ENCODE measurements at places on chromosomes 12 and 14. TPM values are rescaled to one million over a fixed set of nuclear protein-coding genes. Genes with fewer than 3 reads are reported as not detected.
A peak's percentile ranks its signal among the peaks of the same experiment; 100 is the strongest.

- DNase-seq = peak; percentile 81
These were observed 54.3 kb downstream of the MYRFL start for GRCh38 chr12:69879007-69879960.

DNA sequence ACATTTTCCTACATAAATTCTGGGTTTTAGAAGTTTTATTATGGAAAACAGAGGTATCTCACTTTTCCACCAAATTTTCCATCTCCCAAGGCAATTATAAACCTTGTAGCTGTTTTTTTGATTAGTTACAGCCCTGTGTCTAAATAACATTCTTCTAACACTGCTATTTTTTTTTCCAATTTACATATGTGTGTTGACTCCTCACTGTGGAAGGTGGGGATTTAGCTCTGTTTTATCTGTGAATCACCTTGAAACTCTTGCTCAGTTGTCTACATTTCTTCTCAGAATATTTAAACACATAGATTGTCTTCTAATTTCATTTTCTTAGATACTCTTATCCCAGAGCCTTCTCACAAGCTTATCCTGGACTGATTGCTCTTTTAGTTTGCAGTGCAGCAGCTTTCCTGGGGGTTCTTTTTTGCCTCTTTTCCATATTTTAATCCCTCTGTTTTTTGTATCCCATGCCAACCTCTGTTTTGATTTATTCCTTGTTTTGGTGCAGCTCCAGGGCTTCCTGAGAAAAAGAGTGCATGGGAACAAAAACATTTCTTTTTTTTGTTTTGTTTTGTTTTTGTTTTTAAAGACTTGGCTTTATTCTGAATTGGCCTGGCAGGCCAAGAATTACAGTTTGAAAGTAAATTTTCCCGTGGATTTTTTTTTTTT, 36.7 kb downstream of the TBC1D15 start:
- no peak for DNase-seq

GRCh38 chr14:32073537-32074189, 3.4 kb upstream of the ARHGAP5 start:
- DNase-seq = no peak

DNA sequence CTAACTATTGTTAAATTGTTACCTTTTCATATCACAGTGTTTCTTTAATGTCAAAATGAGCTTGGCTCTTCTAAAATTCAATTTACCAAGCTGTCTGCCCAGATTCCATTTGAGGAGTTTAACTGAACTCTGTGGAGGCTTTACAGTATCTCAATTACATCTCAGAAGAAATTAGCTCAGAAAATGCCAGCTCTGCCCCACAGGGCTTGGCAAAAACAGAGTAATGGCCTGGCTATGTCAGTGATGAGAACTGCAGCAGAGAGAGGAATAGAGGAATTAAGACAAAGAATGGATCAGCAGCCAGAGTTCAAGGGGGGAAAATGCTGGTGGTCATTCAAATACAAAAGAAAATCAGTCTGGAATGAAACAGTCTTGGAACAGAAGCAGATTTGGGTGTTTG, 15.8 kb upstream of the TMTC1 start:
- DNase-seq = no peak

DNA sequence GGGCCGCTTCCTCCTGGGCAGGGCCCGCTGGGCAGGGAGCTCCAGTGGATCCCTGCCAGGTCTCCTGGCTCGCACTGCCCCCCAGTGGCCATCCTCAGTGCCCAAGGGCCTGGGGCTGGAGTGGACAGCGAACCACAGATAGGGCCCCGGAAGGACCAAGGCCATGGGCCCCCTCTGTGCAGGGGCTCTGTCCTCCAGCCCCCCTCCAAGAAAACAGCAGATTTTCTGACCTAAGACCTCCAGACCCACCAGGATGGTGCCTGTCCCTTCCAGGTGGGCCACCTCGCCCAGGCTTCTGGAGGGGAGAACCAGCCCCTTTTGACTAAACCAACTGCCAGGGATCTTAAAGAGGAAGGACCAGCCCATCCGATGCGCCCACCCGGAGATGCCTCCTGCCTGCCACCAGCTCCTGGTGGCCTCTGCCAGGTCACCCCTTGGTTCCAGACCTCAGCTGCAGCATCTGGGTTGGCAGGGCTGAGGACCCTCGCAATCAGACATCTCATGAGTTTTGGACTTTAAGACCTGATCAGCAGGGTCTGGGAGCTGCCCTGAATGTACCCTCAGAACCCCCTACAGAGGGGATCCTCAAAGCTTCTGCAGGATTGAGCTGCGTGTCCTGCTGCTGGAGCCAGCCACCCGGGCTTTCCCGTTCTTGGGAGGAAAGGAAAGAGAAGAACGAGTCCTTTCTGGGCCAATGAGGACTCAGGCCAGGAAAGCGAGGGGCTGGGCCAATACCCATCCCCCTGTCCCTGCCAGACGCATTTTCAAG, 325.8 kb upstream of the DIO3 start:
- no peak for DNase-seq

- no peak for DNase-seq
These were observed 11.4 kb downstream of the AGAP2 start for GRCh38 chr12:57726884-57727757.

DNA sequence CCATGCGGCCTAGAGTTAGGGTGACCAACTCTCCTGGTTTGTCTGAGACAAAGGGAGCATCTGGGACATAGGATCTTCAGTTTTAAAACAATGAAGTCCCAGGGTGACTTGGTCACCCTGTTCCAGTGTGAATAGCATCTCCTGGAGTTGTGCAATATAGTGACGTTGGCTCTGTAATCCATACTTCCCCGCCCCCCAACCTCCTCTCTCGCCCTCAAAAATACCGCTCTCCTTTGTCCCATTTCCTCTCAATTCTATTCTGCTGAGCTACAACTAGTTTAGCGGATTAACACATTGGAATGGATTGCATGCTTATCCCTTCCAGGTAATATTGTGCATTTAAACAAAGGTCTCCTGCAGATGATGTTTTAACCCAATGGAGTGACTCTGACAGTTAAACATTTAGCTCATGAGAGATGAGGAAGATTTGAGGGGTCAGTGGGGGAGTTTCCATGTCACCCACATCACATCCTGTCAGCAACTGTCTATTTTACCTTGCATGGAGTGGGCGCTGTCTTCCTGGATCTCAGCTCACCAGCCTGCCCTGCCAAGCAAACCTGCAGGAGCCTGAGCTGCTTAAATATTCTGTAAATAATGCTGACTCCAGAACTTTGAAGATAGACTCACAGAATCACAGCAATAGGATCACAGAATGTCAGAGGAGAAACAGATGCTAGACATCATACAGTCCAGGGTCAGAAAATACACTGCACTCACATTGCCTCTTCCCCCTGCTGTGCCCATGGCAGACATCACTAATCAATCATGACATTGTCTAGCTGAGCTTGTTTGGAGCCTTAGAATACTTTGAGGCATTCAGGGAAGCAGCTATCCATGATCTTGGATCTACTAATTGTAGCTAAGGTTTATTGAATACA, 43.0 kb downstream of the MAP1LC3B2 start:
- no peak for DNase-seq

SIRT4 gene
- 2.1 TPM for total RNA-seq

GDF3 gene
- total RNA-seq = not detected

SLC8A3 gene
- 0.32 TPM for total RNA-seq
